ENCODE measurements at places on chromosomes 5 and 9.

- no peak for DNase-seq
These were observed 120.2 kb upstream of the SLC25A48 start for GRCh38 chr5:135714126-135714894.

- no peak for DNase-seq
These were observed 5.1 kb upstream of the ORM1 start for GRCh38 chr9:114317665-114318357.

DNA sequence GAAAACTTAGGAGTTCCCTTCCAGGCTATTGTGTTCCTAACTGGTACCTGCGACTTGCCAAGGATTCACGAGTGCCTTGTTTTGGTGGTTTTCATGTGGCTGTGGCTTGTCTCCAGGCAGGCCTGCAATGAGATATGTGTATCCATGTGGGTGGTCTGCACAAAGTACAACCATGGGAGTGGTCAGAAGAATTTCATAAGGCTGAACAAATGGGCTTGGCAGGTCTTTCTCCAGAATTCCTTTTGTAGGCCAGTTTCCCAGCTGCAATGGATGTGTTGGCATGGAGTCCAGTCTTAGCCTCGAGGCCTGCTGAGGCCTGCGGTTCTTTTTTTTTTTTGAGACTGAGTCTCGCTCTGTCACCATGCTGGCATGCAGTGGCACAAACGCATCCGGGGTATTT is 28.8 kb upstream of the MELK start:
- no peak for DNase-seq

- DNase-seq = no peak
These were observed 55.9 kb upstream of the RNU6ATAC start for GRCh38 chr9:134220311-134220710.

Measured in A549 (cell line).